Substantia nigra (tissue), 51 donors: ENCODE measurements at places on chromosomes 3 and 15.
A peak's percentile ranks its signal among the peaks of the same experiment; 100 is the strongest.

DNA sequence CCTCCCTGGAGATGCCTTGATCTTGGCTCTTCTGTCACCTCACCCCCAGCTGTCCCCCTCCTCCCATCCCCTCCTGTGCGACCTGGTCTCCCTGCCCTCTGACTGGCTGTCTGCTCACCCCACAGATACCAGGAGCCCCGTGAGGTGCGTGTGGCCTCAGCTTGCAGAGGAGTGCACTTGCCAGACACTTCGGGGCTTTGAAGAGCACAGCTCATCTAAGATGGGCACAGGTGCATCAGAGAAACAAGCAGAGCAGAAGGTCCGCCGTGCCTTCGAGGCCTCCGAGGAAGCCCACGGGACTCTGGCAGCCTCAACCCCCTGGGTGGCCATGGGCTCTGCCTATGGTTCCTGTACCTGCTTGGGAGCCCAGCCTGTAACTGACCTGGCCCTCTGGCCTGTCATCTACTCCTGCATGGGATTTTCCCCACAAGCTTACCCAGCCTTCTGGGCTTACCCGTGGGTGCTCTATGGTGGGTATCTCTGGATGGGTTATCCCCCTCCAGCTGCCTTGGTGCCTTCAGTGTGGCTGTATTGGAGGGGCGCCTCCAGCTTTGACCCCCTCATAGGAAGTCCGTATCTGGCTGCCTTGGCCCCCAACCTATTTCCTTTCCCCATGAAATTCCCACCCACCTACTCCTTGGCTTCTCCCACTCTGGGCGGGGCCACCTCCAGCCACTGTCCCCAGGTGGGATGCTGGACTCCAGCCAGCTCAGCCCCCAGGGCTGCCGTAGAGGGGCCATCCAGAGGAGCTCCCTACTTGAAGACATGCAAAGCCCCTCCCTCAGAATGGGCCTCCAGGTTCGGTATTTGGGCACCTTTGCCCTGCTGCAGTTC is 3.8 kb downstream of the PRR23E start:
- no peak for DNase-seq

GRCh38 chr3:138440596-138440995 is 6.2 kb downstream of the ESYT3 start:
- DNase-seq, result no peak

DNA sequence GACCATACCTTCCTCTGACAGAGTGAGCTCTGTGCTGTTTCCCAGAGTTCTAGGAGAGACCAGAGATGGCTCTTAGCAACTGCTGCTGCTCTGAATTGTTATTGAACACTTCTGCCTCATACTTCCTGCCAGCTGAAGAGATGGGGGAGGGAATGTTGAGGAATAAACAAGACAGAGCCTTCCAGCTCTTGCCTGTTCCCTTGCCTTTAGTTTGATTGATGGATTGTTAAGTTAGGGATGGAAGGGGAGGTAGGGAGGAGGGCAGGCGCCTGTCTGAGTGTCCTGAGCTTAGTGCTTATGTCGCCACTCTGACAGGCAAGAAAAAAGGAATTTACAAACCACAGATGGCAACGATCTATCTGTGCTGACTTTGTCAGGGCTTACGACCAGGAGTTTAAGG is 42.8 kb downstream of the ZNF609 start:
- DNase-seq, result peak; percentile 15

DNA sequence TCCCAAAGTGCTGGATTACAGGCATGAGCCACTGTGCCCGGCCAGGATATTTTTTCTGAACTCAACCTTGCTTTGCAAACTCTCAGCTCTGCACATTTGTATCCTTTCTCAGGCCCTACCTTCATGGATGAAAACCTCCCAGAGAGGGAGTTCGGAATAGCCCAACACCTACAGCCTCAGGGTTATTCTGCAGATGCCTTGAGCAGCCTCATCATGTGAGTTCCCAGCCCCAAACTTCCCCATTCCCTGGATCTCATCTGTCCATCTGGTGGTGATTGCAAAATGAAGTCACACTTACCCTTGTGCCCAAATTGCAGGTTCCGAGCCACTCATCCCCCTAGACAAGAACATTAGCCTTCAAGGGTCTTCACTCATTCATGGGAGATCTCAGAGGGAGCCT is 39.9 kb upstream of the KLHL25 start:
- no peak for DNase-seq

DNA sequence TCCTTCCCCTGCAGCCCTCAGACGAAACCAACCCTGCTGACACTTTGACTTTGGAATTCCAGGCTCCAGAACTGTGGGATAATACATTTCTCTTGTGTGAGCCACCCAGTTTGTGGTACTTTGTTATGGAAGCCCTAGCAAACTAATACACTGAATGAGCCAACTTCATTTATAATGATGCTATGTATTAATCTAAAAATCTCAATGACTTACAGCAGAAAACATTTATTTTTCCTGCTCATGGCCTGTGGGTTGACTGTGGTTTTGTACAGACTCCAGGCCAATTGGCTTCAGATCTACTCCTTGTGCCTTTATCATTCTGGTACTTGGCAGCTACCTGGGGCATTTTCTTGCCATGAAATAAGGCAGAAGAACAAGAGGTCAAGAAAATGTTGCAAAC is 152.4 kb downstream of the EBLN2 start:
- DNase-seq, result no peak

- no peak for DNase-seq
Observed at GRCh38 chr15:50232791-50233190, 32.7 kb downstream of the HDC start.

DNA sequence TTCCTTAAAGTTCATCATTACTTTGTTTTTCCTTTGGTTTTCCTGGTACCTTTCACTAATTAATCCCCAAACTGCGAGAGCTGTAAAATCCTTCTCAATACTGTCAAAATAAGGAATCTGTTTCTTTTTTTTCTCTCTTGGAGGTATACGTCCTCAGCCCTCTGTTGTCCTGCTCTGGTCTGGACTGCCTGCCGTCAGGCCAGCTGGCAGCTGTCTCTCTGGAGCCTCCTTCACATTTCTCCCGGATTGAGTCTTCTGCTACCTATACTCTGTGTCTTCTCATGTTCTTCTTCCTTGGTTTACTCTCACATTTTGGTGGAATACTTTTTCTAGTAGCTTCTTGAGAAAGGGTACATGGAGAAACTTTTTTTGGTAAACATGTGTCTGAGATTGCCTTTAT is 13.8 kb downstream of the TATDN2 start:
- no peak for DNase-seq

GRCh38 chr3:34070831-34071585 is 272.6 kb downstream of the PDCD6IP start:
- no peak for DNase-seq

DNA sequence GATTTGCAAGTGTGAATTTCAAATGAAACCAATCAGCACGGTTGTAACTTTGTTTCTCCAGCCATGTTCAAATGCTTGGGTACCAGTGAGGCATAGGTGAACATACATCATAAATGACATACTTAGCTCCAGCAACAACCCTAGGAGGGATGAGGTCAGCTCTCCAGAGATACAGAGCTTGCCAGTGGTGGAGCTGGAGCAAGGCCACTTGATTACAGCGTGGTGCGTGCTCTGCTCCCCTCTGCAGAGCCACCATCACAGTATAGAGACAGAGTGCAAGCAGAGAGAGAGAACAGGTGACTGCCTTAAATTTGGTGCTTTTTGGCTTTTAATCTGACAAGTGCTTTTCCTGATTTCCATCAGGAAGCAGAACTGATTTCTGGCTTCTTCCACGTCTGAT is 275.1 kb downstream of the PDZRN3 start:
- DNase-seq, result no peak

DNA sequence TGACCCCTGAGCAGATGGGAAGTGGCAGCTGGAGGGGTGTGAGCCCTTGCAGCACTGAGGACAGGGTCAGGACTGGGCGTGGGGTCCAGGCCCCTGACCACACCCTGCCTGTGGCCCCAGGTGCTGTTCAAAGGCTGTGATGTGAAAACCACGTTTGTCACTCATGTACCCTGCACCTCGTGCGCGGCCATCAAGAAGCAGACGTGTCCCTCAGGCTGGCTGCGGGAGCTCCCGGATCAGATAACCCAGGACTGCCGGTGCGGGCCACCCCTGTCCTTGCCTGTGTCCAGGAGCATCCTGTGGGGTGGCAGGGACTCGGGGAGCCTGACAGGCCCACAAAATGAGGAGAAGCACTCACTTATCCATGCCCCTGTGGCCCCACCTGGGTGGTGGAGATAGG is 5.9 kb downstream of the STAB1 start:
- DNase-seq, result no peak

GRCh38 chr15:63015618-63016017 is 26.9 kb upstream of the TPM1 start:
- no peak for DNase-seq

DNA sequence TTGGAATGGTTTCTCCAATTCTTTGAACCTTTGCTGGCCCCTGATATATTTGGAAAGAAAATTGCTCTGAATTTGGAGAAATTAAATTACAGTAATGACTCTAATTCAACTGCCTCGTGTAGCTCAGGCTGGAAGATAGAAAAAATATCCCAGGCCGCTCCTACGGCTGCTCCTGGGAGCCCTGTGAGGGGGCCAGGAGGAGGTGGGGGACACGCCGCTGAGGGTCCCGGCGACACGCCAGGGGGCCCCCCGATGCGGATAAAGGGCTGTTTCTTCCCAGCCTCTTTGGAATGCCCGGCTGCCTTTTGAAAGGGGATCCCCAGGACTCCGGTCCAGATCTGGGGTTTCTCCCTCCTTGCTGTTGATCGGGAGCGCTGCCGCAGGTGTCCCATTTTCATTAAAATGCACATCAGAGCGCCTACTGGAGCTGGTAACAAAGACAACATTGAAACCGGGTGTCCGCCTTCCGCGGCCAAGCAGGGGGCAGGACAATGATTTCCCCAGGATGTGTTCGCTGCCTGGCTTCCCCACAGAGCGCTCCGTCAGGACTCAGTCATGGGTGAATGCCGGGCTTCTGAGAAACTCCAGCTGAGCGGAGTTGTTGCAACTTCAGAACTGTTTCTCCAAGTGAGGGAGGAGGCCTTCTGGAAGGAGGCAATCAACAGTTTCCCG is 200.1 kb upstream of the KBTBD8 start:
- peak; percentile 40 for DNase-seq

GRCh38 chr15:77720173-77720572 is 87.5 kb upstream of the LINGO1 start:
- no peak for DNase-seq

GRCh38 chr3:128472449-128473179 is 5.9 kb upstream of the DNAJB8 start:
- DNase-seq, result no peak

DNA sequence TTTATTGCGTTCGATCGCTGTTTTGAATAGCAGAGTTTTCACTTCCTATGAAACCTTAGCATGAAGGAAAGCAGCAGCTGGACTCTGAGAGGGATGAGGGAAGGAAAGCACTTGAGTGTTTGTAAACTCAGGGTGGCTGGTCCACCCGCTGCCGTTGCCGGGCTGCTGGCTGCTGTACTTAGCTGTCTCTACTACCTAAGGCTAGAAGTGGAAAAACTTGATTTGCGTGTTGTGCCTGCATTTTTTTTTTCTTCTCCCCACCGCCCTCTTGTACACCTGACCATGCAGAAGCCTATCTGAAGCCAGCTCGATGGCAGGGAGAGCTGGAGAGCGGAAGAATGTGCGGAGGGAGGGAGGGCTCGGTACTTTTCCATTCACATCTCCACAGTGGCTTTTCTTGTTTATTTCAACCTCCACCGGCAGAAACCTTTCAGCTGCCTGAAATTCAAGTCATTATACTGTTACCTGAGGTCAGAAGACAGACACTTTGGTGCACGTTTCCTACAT is 4.8 kb upstream of the BCL6 start:
- no peak for DNase-seq

- DNase-seq, result no peak
Observed at GRCh38 chr3:63644212-63644797, 8.2 kb upstream of the SNTN start.

- DNase-seq, result no peak
Observed at GRCh38 chr3:61347981-61348380, 96.7 kb upstream of the FHIT start.

DNA sequence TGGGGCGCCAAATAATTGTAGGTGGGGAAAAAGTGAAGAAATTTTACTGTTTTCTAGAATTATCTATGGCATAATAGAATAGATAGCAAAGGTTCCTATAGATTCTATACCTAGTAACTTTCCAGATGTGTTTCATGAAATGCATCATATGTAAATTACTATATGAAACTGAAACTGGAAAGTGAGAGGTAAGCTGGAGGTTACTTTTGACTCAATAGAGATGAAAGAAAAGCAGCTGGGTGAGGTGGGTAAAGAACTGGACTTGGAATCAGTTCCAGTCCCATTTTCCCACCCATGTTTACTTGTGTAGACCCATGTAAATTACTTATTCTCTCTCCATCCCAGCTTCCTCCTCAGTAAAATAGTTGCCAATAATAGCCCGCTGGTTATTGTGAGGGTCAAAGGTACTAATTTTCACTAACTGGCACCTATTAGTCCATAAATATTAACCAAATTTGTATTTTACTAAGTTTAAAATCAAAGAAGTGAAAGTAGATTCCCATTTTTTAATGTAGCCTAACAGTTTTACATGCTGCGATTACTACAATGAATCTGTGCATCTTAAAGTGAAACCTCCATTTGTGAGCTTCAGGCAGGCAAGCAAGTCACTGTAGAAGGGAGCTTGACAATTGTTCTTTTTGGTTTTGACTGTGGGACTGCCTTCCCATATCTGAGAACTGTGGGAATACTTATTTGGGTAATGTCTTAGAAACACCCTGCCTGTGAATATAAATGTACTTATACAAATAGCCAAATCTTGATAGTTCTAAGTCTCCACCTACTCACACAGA is 312.1 kb downstream of the SLC9A9 start:
- DNase-seq, result no peak

DNA sequence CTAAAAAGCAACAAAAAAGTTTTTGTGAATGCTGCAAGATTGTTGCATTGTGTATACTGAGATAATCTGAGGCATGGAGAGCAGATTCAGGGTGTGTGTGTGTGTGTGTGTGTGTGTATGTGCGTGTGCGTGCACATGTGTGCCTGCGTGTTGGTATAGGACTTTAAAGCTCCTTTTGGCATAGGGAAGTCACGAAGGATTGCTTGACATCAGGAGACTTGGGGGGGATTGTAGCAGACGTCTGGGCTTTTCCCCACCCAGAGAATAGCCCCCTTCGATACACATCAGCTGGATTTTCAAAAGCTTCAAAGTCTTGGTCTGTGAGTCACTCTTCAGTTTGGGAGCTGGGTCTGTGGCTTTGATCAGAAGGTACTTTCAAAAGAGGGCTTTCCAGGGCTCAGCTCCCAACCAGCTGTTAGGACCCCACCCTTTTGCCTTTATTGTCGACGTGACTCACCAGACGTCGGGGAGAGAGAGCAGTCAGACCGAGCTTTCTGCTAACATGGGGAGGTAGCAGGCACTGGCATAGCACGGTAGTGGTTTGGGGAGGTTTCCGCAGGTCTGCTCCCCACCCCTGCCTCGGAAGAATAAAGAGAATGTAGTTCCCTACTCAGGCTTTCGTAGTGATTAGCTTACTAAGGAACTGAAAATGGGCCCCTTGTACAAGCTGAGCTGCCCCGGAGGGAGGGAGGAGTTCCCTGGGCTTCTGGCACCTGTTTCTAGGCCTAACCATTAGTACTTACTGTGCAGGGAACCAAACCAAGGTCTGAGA is 4.7 kb downstream of the BHLHE40 start:
- DNase-seq, result no peak

GRCh38 chr3:126835472-126836219 is 131.6 kb downstream of the CHCHD6 start:
- DNase-seq, result no peak

- DNase-seq, result no peak
Observed at GRCh38 chr3:44242721-44243120, 1.0 kb downstream of the TOPAZ1 start.
